GDM1 (cell line): ENCODE measurements at places on chromosomes 1 and 21.

DNA sequence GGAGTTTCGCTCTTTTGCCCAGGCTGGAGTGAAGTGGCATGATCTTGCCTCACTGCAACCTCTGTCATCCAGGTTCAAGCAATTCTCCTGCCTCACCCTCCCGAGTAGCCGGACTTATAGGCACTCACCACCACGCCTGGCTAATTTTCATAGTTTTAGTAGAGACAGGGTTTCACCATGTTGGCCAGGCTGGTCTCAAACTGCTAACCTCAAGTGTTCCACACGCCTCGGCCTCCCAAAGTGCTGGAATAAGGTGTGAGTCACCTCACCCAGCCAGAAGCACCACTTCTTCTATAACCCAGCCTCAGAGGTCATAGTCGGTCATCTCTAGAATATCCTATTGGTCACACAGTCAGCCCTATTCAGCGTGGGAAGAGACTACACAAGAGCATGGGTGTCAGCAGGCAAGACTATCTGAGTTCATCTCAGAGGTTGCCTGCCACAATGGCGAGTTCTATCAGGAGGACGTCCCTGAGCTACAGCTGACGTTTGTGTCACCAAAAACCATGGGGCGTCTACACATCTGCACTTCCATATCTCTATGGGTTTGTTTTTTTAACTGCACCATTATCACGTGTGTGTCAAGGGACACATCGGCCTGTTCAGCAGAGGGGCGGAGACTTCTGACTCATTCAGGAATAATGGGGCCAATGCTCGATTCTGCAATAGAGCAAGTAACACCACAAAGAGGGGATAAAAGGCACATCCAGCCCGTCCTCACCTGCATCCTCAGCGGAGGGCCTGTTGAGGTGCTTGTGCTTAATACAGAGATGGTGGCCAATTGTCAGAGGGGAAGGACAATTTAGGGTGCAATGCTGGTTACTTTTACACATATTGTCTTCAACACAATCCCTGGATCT lies 256.3 kb upstream of the IRF2BP2 start:
- DNase-seq = no peak

DNA sequence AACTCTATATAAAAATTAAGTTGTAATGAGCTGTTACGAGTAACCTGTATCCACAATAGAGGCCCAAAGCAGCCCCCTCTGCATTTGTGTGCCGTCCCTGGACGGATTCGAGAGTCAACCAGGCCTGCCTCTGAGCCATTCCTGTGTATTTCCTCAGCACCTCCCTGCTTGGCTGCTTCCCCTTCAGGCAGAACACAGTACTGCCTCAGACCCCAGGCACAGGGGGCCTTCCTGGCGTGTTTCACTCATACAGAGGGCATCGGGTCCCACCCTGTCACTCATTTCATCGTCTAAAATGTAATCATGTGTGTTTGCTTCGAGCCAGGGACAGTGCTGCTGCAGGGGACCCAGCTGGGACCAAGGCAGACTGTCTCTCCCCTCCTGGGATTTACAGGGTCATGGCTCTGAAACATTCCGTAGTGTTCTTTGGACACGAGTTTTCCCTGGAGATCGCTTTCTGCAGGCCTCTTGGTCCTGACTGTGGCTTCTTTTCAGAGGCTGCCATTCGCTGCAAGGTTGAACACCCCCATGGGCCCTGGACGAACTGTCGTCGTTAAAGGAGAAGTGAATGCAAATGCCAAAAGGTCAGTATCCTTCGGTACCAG lies 19.4 kb downstream of the LGALS8 start:
- no peak for DNase-seq

DNA sequence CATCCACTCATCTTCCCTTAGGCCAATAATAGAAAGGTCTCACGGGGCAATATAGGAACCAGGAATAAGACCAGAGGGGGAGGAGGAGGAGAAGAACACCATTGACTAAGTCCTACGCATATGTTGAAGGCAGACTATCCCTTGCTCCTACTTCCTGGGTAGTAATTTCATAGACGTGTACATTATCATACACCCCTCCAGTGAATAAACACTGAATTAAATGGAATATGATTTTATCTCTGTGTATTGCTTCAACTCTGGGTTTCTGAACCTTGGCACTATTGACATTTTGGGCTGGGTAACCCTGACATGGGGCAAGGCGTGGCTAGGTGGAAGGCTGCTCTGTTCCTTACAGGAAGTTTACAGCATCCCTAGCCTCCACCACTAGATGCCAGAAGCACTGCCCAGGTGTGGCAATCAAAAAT lies 17.3 kb upstream of the FHAD1 start:
- no peak for DNase-seq

DNA sequence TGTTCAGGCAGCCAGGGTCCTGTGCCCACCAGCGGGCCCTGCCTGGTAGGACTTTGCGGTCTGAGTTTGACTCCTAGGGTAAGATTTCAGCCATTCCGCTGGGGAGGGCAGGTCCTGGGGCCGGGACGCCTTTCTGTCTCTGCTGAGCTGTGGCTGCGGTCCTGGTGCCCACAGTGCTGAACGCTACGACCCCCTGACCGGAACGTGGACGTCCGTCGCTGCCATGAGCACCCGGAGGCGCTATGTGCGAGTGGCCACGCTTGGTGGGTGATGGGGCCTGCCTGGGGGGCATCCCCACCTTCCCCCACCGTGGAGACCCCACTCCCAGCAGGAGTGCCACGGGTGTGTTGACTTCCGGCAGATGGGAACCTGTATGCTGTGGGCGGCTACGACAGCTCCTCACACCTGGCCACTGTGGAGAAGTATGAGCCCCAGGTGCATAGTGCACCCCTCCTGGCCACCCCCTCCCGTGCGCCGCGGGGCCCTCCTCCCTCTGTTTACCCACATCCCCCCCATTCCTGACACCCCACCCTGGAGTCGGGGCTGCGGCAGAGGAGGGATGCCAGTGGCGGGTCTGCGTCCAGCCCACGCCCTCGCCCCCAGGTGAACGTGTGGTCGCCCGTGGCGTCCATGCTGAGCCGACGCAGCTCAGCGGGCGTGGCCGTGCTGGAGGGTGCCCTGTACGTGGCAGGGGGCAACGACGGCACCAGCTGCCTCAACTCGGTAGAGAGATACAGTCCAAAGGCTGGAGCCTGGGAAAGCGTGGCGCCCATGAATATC lies 2.3 kb upstream of the PLEKHN1 start:
- no peak for DNase-seq

DNA sequence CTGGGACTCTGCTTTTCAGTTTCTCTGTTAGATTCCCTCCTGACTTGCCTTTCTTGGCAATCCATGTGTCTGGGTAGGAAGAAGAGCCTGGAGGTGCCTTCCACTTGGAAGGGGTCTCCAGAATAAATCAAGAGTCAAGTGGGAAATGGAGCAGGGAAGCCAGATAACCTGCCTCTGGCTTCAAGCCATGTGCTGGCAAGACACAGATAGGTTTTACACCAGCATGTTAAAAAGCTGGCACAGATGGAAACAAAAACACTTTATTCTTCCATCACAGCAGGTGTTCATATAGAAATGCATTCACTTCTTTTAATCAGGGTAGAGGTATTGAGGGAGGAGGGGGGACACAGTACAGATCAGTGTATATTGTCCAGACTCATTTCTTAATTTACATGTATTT lies 356.9 kb upstream of the RUNX1 start:
- no peak for DNase-seq

GRCh38 chr21:37407719-37408420 lies 41.3 kb downstream of the DYRK1A start:
- no peak for DNase-seq

GRCh38 chr1:219125342-219125741 lies 48.3 kb upstream of the LYPLAL1 start:
- no peak for DNase-seq

GRCh38 chr1:112998592-112999235 lies 42.7 kb upstream of the SLC16A1 start:
- DNase-seq = no peak

GRCh38 chr1:24321126-24321525 lies 2.0 kb downstream of the GRHL3 start:
- DNase-seq = no peak

GRCh38 chr1:182507685-182508084 lies 57.7 kb downstream of the RGSL1 start:
- no peak for DNase-seq

DNA sequence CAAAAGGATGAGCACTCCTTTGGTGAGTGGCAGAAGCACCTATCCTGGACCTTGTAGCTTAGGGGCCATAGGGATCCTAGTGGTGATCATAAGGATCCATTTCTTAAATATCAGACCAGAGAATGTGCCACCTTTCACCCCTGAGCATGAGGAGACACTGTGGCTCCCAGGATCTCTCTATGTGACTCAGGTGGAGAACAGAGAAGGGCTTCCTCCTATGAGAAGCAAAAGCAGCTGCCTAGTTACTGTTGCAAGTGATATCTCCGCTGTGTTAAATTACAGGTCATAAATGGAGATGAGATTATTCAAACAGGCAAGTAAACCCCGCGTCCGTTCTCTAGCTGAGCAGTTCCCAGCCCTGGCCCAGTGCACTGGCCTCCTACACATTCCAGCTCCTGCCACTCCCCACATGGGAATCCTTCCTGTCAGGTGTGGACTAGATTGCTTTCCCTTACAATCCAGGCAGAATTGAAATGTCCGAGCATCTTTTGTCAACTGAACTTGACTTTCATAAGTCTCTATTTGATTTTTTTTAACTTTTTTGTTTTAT lies 26.3 kb downstream of the CLEC20A start:
- DNase-seq = no peak

DNA sequence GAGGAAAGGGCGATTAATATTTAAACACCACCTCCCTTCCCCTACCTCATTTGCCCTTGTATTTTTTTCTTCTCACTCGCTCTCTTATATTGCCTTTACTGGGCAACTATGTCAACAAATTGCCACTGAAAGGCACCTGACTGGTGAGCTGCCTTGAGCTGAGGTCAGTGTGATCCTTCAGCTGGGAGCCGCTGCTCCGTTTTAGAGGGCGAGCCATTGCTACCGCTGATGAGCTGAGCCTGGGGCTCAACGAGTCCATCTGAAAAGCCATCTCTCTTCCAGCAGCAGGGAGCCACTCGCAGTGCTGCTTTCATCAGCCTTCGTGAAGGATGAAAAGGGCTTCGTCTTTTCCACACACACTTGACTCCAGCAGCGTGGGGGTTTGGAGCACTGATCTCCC lies 108.0 kb upstream of the KIF26B start:
- DNase-seq = no peak

- DNase-seq = no peak
Measured at GRCh38 chr1:227902641-227902990, 45.1 kb downstream of the WNT9A start.
